GM20000 (cell line): ENCODE measurements at places on chromosomes 2 and 18.

DNA sequence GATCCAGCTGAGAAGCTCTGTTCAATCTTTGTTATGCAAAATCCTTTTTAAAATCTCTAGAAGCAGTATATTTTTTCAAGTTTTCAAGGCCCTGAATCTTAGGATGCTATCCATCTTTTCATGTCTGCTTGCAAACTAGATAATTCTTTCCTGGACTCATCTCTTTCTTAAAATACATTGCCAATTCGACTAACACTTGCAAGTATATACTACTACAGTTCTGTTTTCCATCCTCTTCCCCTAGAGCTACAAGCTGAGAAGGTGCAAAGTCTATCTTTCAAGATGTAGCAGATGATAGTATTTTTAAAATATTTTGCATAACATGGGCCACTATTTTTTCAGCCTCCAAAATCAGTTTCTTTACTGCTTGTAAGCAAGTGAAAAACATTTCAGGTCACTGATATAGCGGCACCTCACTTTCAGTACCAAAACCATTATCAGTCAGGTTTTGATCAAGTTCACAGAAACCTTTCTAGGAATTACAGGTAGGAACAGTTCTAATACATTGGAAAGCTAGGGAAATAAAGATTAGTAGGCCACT, 196.4 kb upstream of the CDH20 start:
- no peak for DNase-seq

DNA sequence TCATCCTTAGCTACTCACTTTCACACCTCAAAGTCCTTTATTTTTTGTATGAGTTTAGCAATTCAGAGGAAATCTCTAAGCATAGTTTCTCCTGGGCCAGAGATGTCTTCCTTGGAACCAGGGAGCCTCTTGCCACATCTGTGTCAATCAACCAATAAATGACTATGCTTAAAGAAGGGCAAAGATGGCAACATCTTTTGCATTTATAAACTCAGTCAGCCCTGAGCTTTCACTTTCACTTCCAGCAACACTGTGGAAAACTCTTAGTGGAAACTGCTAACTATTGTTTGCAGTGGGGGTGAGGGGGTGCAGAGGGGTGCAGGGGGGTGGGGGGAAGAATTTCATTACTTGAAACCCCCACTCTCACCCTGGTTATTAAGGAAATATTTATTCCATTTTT, 3.4 kb downstream of the ACVR1C start:
- DNase-seq: no peak

GRCh38 chr18:58325494-58325893, 281.5 kb downstream of the NEDD4L start:
- no peak for DNase-seq

- no peak for DNase-seq
Observed at GRCh38 chr2:120653046-120653445, 82.6 kb upstream of the GLI2 start.

DNA sequence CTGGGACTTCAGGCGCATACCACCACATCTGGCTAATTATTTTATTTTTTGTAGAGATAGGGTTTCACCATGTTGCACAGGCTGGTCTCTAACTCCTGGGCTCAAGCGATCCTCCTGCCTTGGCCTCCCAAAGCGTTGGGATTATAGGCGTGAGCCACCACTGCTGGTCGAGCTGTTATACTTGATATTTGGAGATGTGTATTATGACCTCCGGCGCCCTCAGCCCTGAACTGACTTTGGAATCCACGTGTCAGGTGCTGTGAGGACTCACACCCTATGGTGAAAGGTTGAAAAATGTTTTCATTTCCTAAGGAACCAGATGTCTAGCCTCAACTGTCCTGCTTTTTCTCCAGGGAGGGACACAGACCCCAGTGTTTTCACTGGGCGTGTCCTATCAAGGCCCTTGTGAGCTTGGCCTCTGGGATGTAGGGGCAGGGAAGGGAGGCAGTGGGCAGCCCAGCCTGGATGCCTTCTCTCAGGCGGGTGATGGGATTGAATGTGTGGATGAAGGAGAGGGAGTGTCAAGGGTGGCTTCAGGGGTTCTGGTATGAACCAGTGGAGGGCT, 56.4 kb upstream of the HAAO start:
- no peak for DNase-seq

DNA sequence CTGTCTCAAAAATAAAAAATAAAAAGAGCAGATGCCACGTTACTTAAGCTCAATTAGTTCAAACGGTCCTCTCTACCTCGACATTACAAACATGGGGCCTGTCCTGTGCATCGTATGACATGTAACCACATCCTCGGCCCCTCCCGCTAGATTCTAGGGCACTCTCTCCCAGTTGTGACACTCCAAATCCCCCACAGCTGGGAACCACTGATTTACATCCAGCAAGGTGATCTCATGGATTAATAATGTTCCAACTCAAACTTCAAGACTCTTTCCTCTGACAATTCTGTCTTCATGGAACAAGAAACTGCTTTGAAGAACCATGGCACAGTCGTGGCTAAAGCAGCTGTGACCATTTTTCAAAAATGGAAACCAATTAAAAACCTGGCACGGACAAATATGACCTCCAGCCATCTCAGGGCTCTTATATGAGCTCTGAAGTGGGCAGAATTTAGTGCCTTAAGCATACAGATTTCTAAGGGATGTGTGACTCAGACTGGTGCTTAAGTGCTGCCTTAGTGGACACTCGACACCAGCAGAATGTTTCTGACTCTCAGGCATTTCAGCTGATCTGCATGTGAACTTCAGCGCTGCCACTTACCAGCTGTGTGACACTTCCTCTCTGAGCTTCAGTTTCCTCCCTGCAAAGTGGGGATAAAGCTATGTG, 31.7 kb upstream of the ASAP2 start:
- DNase-seq: no peak

DNA sequence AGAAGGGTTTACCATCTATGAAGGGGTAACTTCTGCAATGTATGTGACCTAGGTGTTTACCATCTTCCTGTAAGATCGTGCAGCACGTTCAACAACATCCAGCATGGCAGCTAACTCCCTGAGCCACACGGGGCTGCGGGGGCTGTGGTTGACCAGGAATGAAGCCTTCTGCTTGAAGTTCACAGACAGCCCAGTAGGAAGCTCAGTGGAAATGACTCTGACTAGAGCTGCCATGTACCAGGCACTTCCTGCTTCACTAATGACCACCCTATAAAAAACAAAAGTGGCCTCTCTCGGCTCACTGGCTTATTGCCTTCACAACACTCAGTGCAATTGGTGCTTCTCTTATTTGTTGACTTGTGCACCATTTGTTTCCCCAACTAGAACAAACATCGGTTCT, 99.7 kb upstream of the SMAD7 start:
- DNase-seq: no peak

DNA sequence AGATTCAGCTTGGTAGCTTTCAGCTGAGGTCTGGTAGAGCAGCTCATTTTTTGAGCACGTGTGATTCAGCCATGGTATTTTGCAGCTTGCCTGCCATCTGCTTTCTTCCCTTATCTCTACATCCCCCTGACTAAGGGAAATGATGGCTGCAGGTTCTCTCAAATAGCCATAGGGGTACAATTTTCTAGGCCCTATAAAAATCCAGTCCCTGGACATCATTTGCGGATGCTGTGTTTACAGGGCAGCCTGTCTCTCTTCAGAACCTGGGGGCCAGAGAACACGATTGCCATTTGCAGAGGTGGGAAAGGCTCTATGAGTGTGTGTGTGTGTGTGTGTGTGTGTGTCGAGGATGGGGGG, 442.7 kb upstream of the MEIS1 start:
- DNase-seq: no peak

- DNase-seq: no peak
Observed at GRCh38 chr18:65983750-65984149, 232.9 kb downstream of the CDH7 start.

DNA sequence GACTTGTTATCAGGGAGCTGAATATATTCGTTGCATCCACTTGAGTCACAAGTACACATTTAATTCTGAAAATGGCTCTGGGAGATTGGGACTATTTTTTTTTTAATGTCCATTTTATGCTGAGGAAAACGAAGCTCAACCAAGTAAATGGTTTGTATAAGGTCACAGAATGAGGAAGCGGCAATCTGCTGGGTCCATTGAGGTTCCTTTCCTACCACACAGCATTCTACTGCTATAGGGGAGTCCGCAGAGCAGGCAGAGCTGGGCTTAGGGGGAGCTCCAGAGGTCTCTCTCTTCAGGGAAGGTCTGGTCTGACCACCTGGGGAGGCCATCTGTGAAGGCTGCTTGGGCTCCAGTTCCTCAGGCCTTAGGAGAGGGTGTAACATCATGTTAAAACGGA, 77.9 kb downstream of the MCFD2 start:
- DNase-seq: no peak

DNA sequence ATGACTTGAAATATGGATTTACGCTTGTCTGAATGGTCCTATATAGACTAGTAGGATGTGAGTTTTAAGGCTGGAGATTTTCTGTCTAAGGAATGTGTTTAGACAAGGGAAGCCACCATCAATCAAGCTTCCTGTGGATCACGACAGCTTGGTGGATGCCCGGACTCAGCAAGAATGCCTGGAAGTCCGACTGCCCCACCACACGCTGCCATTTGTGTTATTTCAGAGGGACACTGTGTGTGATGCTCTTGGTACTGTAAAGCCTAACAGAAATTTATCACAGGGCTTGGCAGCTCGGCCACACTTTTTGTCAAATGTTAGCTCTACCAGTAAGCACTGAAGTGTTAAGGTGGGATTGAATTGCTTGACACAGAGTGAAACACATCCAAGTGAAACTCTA, 127.1 kb upstream of the CDH7 start:
- no peak for DNase-seq
